Pancreas (tissue), 10 donors: ENCODE measurements at places on chromosomes 3 and 15. TPM values are rescaled to one million over a fixed set of nuclear protein-coding genes. Genes with fewer than 3 reads are reported as not detected.

Gene C2CD4A
- total RNA-seq = 3.6 TPM

Gene SCN11A
- total RNA-seq = 0.03 TPM

Gene TGM4
- not detected for total RNA-seq

Gene CCDC39
- not detected for total RNA-seq

Gene SQOR
- 24.7 TPM for total RNA-seq

Gene GOLGA8Q
- total RNA-seq = 0.83 TPM

Gene IRAK2
- 1.2 TPM for total RNA-seq

Gene C3orf85
- total RNA-seq = not detected

- DNase-seq = no peak
Measured at GRCh38 chr3:170233530-170233929, 11.3 kb downstream of the PRKCI start.

DNA sequence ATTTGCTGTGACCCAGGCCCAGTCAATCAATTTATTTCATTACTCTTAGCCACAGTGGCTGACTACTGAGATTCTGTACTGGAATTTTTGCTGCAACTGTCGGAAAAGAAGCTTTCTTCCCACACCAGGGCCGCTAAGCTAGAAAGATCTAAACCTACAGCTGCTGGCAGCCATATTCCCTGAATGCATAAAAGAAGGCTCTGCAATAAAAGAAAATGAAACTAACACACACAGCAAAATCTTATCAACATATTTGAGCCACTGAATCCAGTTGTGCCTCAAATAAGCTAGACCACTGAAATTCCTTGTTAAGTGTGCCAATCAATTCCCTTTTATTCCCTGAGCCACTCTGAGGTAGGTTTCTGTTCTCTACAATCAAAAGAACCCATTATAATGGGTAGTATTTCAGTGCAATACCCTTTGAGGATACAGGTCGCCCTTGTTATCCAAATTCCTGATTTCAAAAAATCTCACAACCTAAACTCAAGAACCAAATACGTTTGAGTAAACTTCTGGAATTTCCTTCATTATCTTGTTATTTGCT, 60.3 kb downstream of the MYO9A start:
- no peak for DNase-seq

- DNase-seq = no peak
Measured at GRCh38 chr3:5205165-5205941, 17.8 kb downstream of the EDEM1 start.

DNA sequence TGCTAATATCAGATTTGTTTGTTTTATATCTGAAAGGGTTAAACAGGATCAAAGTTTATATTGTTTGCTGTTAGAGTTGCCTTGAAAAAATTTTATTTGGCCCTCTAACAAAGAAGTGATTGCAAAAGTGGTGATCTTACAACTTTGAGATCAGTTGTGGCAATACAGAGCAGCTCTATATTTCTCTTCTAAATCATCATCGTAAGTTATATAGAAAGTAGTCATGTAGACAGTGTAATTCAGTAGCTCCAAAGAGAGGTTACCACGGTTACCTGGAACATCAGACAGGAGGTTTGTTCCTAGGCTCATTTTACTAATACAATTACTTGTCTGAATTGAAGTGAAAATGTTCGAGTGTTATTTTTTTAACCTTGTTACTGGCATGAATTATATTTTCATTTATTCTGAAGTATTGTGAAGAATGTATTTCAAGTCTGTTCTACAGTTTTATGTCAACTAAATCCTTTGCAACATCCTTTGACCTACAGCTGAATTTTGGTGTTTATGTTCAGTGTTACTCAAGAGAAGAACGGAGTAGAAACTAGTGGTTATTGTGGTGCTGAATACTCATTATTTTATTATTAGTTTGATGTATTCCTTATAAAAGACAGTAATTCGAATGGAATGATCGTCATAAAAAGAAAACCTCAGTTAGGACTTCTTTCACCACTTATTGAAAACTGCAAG, 214.2 kb downstream of the NAALADL2 start:
- no peak for DNase-seq

DNA sequence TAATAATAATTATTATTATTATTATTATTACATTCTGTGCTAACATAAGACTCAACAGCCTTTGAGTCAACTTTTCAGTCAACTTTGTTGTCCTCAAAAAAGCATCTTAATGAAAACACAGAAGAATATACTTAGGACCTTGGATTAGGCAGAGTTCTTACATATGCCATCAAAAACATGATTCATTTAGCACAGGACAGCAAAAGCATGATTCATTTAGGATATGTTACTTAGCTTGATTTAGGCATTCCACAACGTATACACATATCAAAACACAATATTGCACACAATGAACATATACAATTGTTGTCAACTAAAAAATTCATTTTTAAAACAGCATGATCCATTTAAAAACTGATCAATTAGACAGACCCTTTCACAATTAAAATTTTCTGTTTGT, 213.0 kb downstream of the FMN1 start:
- DNase-seq = no peak

DNA sequence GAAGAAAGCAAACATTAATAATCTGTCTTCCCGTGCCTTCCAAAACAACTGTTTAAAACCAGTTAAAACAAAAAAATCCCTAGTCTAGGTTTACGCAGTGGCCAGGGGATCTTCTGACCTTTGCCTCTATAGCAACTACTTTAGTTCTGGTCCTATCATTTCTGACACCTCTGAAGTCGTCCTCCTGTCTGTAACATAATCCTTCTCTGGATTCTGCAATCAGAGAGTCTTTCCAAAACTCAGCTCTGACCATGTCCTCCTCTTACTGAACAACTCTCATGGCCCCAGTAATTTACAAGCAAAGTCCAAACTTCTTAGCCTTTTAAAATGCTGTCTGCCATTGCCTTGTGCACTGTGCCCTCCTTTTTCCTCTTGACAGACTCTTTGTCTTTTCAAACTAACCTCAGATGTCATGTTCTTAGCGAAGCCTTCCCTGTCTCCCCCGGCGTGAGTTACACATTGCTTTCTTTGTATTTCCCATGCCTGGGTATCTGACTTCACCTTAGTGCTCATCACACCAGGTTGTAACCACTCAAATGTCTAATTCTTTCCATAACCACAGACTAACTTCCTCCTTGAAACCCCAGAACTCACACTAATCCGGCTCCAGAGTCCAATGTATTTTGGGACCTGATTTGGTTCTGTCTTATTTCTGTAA, 105.2 kb upstream of the BNIP2 start:
- DNase-seq = no peak

GRCh38 chr3:22960105-22960984, 242.8 kb upstream of the UBE2E2 start:
- no peak for DNase-seq

DNA sequence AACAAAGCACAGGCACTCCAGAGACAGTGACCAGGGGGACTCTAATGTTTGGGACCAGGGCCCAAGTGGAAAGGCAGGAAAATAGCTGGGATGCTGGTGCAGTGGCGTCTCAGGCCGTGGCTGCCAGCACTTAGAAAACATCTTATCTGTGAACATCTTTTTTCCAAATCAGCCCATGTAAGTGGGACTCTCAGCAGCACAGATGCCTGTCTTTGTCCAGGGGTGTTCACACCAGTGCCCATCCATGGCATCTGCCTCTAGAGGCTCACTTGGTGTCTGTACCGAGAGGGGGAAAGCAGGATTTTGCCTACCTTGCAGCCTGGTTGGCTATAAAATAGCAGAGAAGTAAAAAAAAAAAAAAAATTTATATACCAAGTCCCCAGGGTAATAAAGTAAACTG, 26.7 kb downstream of the SLC12A8 start:
- DNase-seq = no peak

GRCh38 chr3:170517242-170517945, 68.5 kb downstream of the SLC7A14 start:
- no peak for DNase-seq

- DNase-seq = no peak
Measured at GRCh38 chr15:101490922-101491733, 1.6 kb upstream of the PCSK6 start.

DNA sequence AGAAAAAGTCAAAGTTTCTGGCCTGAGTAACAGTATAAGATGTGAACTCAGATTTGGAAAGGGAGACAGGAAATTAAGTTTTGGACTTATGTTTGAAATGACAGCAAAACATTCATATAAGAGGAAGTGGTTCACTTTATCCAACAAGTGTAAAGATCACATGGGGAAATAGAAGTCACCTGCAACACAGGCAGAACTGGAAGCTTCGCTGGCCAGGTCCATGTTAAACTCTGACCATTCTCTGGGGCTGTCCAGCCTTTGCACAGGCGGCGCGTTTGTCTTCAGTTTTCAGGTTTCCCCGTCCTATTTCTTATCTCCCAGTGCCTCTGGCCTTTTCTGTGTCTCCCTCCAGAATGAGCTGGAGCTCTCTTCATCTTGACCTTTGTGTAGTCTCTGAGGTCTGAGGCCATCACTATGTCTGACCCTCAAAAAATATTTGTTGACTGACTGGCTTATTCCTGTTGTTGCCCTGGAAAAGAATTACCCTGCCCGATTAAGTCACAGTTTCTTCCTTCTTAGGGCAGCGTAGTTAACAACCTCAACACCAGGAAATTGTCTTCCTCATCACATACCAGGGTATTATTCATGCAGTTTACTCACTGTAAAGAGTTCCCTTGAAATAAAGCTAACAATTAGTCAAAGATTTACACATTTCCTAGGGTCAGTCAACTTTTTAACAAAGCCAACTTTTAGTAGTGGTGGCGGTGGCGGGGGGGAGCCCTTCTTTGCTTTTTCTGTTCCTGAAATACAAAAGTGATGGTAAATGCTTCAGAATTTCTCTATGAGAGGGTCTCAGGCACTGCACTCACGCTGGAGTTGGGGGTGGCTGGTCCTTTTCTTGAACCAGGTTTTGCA, 959 bp upstream of the RASA2 start:
- DNase-seq = no peak

DNA sequence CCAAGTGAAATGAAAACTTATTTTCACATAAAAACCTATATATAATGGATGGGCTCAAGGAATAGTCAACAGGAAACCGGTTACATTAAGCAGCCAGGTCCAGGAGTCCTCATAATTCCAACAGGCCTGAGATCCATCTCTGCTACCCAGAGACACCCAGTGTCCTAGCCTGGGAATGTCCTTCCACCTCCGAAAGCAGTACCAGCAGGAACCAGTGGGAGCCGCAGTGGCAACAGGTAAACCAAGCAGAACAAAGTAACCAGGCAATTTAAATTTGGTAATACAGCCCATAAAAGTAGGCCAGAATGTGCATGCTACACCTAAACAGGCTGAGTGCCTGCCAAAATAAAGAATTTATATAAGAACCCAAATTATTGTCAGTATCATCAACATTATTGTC, 195.6 kb downstream of the ZBBX start:
- DNase-seq = no peak

DNA sequence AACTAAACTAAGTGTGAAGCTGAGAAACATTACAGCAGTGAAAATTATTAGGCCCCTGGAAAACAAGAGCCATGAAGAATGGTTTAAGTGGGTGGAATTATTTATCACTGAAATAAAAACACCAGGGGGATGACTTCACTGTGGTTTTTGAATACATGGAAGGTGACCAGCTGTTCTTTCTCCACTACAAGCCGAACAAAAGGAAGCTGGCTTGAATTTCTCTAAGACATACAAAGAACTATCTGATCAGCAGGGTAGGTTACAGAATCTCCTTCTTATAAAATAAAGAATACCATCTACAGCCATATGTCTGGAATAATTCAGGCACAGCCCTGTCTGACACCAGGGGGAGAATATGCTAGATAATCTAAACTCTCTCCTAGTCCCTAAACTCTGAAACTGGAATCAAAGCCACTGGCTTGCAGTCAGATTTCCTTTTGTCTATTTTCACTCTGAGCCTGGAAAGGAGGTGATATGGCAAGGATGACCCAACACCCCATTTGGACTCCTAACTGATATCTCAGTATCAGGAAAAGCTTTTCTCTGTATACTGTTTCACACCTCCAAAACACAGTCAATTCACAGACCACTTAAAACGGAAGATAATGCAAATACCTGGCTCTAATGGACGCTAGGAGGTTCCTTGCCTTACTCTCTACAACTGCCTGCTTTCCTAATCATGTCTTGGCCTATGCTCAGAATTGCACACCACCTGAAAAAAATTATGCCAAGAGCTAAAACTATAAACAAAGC, 31.2 kb downstream of the SPATA12 start:
- no peak for DNase-seq

- DNase-seq = no peak
Measured at GRCh38 chr3:110362751-110363150, 708.9 kb upstream of the NECTIN3 start.

DNA sequence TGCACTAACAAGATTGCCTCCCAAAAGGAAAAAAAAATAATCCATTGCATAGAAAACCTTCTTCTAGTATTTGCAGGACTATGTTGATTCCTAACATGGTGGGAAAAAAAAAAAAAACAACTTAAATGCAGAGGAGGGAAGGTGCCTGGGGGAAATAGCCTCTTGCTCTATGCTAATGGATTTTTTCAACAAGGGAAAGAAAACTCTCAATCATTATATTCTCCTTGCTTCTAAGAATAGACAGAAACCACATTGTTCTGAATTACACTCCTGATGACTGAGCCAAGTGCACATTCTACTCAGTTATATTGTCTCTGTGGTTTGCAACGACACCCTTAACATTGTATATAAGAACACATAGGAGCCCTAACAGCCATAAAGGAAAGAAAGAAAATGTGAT, 760.2 kb downstream of the NAALADL2 start:
- DNase-seq = no peak

GRCh38 chr3:135452881-135453280, 512.6 kb upstream of the PPP2R3A start:
- DNase-seq = no peak

- no peak for DNase-seq
Measured at GRCh38 chr3:101643009-101643844, 33.7 kb downstream of the ZBTB11 start.

- peak; percentile 13 for DNase-seq
Measured at GRCh38 chr15:38536201-38536676, 28.4 kb downstream of the RASGRP1 start.

DNA sequence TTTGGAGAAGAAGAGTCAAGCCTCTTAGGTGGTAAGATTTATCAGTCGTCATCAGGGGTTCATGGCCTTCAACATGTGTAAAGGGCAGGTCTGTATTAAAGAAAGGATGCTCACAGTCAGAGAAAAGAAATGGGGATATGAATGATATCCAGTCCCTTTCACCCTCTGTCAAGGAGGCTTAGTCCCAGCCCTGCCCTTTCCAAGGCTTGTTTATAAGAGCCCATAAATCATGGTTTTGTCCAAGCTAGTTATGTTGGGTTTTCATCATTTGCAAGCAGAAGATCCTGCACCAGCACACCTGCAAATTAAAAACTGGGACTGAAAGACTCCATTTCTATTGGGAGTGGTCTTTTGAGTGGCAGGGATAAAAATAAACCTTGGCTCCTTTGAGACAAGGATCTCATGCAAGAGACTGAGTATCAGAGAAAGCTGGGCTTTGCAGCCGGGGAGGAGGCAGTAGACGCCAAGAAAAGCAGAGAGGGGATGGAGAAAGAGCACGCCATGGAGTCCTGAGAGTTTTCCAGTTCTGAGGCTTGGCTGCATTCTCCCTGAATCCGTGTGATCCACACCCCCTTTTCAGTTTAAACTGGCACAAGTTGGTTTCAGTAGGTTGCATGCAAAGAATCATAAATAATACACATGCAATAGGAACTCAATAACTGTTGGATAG, 12.6 kb upstream of the PDIA5 start:
- no peak for DNase-seq

- no peak for DNase-seq
Measured at GRCh38 chr3:136387031-136387430, 136.9 kb downstream of the PCCB start.

- DNase-seq = no peak
Measured at GRCh38 chr3:19940643-19941042, 6.3 kb upstream of the RAB5A start.
